Right ventricle myocardium superior (tissue), 1 donor: ENCODE measurements at places on chromosomes 5 and 9. TPM values are rescaled to one million over a fixed set of nuclear protein-coding genes. Genes with fewer than 3 reads are reported as not detected.

DNA sequence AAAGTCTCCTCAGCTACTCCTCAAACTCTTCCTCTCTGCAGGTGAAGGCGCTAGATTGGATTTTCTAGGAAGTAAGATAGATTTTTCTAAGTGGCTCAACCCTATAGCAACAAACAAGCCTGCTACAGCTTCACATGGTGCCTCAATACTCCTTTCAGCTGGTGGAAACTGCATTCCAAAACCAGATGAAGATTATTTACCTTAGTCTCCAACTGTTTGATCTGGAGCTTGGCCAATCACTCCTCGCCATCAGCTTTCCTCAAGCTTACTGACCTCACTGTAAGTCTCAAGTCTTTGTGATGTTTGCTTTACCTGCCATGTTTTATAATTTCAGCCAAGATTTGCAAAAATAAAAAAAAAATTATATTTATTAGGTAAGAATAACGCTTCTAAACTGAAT, 622.4 kb downstream of the CHSY3 start:
- no peak for DNase-seq

GRCh38 chr5:122736086-122736845, 38.6 kb upstream of the SNX2 start:
- no peak for DNase-seq

The HTR1A gene
- total RNA-seq, result not detected

GRCh38 chr9:78725503-78725902, 428.6 kb downstream of the PSAT1 start:
- DNase-seq, result no peak

DNA sequence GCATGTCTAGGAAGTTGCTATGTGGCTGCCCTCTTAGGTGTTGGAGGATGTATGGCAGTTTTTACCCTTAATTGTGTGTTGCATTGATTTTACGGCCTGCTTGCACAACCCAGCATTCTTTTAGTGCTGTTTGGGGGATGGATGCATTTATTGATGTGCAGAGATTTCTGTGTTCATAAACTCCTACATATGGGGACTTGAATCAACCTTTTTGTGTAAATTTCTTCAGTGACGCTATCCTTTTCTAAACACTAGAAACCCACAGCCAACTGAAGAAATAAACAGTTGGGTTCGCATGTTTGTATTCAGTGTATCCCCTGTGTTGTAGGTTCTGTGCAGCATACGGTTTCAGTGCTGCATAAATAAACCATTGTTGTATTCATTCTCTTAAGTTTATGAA, 263.7 kb downstream of the RASEF start:
- no peak for DNase-seq

DNA sequence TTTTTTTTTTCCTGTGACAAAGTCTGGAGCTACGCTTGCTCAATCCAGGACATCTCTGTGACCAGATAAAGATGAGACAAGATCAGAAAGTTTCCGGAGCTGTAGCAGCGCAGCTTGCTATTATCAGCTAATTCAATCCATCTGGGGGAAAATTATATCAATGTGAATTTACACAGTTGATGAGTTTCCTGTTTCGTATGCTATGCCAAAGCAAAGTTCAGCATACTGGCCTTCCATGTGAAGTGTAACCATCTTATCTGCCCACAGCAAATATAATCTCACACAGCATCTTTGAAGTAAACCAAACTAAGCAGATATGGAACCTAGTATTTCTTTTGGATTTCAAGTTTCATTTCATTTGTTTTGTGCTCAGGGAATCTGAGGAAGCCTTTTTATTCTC, 1767.7 kb downstream of the EFNA5 start:
- DNase-seq, result no peak

The MZB1 gene
- 0.70 TPM for total RNA-seq

- DNase-seq, result no peak
Measured at GRCh38 chr5:108259306-108259705, 122.6 kb downstream of the FBXL17 start.

The PCDHGA8 gene
- 10.1 TPM for total RNA-seq

The IL9 gene
- total RNA-seq, result not detected

- no peak for DNase-seq
Measured at GRCh38 chr5:141840280-141840812, 37.9 kb downstream of the PCDH1 start.

DNA sequence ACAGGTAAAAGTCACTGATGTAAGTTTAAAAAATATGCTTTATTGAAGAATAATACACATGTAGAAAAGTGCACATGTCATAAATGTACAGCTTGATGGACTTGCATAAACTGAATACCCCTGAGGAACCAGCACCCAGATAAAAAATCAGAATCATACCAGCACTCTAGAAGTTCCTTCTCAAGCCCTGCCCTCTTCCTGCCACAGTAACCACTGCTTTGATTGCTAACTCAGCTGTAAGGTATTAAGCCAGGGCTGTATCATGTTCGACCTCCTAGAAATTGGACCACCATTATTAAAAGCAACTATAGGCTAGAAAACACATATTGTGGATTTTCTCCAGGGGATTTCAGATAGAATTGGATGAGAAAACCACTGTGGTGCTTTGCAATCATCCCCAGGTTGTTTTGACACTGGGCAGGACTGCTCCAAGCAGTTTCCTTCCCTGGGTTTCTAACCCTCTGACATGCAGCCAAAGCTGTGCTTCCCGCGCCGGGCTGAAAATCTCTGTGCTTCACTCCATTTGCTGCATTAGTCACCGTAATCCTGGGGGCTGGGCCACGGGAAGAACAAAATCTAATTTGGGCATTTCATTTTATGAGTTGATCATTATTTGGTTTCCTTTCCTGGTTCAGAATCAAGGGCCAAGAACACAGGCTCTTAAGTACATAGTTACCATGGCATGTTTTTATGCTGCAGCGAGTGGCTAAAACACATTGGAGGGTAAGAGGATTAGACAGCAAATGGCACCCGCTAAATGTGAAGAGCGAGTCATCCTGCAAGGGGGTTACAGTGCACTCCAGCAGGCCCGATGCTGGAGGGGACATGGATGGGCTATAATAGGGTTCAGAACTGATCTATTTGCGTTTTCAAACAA, 139.4 kb upstream of the IL12B start:
- no peak for DNase-seq

The IFNE gene
- not detected for total RNA-seq

DNA sequence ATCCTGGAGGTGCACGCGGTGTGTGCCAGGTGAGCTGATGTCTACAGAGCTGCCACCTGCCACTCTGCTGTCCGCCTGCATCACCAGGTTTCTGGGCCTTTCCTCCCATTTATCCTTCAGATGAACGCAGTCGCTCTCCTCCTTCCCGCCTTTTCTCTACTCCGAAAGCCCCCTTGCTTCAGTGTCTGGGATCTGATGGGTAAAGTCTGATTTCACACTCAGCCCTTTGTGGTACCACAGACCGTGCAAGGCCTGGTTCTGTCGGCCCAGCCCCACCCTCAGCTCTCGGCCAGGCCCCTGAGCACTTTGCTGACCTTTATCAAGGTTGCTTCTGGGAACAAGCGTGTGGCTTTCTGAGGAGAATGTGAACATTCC, 32.5 kb downstream of the GLT6D1 start:
- DNase-seq, result no peak

The TAS2R1 gene
- total RNA-seq, result not detected

DNA sequence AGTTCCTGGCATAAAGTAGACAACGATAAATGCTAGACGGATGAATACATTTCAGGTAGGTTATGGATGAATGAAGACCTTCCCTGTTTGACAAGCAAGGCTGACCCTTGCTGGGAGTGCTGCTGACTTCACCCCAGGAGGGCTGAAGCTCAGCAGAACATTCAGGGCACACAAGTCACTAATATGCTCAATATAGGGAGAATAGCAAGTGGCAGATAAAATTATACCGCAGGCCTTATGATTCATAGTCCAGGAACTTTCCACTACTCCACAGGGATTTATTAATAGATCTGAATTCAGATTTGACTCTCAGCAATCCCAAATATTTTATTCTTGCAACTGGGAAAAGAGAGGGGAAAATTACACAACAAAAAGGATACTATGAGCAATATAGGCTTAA, 38.2 kb upstream of the GRAMD2B start:
- no peak for DNase-seq

The C9orf153 gene
- total RNA-seq, result 0.22 TPM

DNA sequence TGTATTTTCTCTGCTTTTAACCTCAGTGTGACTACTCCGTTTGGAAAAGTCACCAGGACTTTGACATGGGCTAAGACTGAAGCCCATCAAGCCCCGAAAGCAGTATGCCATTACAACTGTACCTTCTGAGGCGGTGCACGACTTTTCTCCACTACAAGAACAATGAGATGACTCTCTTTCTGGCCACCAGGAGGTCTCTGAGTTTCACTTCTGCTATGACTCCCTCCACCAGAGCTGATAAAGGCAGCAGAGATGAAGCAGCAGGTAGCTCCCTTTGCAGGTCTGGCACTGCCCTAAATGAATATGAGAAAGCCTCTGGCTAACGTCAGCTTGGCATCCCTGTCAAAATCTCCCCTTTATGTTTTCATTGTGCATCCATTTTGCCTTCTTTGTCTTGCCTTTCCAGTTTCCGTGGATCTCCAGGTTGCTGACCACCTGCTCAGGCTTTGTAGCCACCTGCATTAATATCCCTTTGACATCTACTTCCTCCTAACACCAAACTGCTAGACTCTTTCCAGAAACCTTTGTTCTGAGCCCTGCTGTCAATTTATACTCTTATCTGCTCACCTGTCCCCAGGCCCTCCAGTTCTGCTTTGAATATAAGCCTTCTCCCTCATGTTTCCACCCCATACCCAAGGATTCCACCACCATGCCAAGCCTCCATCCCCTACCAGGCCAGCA, 221.7 kb downstream of the ZNF608 start:
- no peak for DNase-seq

DNA sequence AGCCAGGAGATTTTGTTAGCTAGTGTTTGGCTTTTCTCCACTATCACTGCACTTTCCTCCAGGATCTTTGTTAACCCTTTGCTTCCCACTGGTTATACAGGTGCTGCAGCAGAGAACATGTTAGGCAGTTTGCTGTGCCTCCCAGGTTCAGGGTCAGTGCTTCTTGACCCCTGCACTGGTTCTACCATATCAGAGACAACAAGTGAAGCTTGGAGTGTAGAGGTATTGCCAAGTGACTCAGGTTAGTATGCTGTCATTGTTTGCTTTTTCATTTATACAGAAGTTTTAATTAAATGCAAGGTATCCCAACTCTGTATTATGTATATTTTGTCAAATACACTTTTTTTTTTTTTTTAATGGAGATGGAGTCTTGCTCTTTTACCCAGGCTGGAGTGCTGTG, 68.4 kb downstream of the GAPVD1 start:
- DNase-seq, result no peak
